ENCODE measurements at places on chromosomes 6 and 20. TPM values are rescaled to one million over a fixed set of nuclear protein-coding genes. Genes with fewer than 3 reads are reported as not detected.

The SIRPB2 gene
- total RNA-seq, result 2.9 TPM

The SYCP2 gene
- total RNA-seq, result 8.0 TPM

The C20orf96 gene
- 8.3 TPM for total RNA-seq

The HDGFL1 gene
- 0.87 TPM for total RNA-seq

The TRIM15 gene
- total RNA-seq, result not detected

The LHFPL5 gene
- total RNA-seq, result 8.2 TPM

The DYNLRB1 gene
- total RNA-seq, result 320 TPM

GRCh38 chr6:131636880-131637792 is at the start of gene ENPP3:
Gene ENPP3 (plus strand): TSS chr6:131637302. CDS start chr6:131637385, 83 bp downstream.
- no peak for DNase-seq

DNA sequence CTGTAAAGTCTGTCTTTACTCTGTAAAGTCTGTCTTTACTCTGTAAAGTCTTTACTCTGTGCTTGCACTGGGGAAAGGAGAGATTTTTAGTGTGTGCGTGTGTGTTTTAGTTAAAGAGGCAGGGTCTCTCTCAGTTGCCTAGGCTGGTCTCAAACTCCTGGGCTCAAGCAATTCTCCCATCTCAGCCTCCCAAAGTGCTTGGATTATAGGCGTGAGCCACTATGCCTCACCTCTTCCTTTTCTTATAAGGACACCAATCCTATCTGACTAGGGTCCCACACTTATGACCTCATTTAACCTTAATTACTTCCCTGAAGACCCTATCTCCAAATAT is 93.8 kb downstream of the JPH2 start:
- DNase-seq, result no peak

- DNase-seq, result no peak
These were observed 263.9 kb upstream of the JARID2 start for GRCh38 chr6:14981960-14982359.

DNA sequence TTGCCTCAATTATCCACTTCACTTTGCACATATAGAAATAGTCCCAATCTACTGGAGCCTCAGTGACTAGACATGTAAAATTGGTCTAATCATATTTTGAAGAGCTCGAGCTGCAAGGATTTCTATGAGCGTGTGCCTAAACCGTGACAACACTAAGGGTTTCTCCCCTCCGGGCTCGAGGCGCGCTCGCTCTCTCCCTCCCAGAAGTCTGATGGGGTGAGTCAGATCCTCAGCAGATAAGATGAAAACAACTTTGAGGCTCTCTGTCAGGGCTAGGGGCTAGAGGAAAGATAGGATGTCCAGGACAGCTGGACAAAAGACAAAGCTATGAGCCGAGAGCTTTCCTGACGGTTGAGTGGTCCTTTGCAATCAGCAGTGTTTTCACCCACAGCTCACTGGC is 16.8 kb downstream of the GNAS-AS1 start:
- no peak for DNase-seq

GRCh38 chr6:54716877-54717276 is 129.7 kb upstream of the FAM83B start:
- no peak for DNase-seq

GRCh38 chr6:157723376-157723775 is 99.7 kb upstream of the SNX9 start:
- DNase-seq, result no peak

- no peak for DNase-seq
These were observed 14.9 kb upstream of the CST7 start for GRCh38 chr20:24934101-24934661.

DNA sequence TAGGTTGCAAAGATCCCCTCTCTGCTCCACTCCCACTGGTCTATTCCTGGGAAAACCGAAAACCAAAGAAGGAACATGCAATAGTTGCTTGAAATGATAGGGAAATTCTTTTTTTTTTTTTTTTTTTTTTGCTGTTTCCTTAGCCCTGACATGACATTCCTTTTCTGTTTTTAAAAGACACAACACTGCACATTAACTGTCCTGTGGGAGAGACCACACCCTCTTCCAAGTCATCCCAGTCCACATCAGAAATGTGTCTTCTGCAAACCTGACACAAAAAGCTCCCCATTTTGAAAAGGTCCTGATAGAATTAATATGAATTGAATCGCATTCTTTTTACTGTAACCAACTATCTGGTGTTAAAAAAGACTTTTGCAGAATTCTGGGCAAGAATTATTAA is 43.4 kb upstream of the RIPOR2 start:
- DNase-seq, result no peak

- no peak for DNase-seq
These were observed 75.7 kb upstream of the FOXP4 start for GRCh38 chr6:41470331-41471063.

GRCh38 chr20:3648951-3649350 is 14.2 kb downstream of the GFRA4 start:
- DNase-seq, result no peak
